ENCODE measurements at places on chromosomes 3 and 15. TPM values are rescaled to one million over a fixed set of nuclear protein-coding genes. Genes with fewer than 3 reads are reported as not detected.

- H3K4me3 ChIP-seq, result no peak overlapping the region
- no peaks in the 10 kb centered on the region for H3K27me3 ChIP-seq
- H3K27ac ChIP-seq, result no peak overlapping the region
Measured at GRCh38 chr3:64318668-64319271, 93.5 kb upstream of the PRICKLE2 start.

GRCh38 chr3:67416703-67417102, 237.7 kb downstream of the SUCLG2 start:
- no peaks in the 10 kb centered on the region for H3K4me1 ChIP-seq
- peaks cover 17% of the 10 kb centered on the region for H3K36me3 ChIP-seq
- no peaks in the 10 kb centered on the region for H3K27me3 ChIP-seq
- H3K4me3 ChIP-seq, result no peak overlapping the region
- no peak overlapping the region for H3K27ac ChIP-seq
- no peak for DNase-seq

DNA sequence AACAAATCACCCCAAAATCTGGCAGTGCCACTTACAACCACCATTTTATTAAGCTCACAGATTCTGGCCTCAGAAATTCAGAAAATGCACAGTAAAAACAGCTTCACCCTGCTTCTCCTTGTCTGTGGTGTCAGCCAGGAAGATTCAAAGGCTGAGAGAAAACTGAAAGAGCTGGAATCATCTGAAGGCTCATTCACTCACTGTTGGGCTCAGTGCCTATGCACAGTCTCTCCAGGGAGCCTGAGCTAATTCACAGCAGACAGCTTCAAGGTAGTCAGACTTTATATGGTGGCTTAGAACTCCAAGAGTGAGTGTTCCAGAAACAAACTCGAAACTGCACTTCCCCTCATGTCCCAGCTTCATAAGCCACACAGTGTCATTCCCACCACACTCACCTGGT, 16.5 kb upstream of the PLOD2 start:
- no peaks in the 10 kb centered on the region for H3K4me1 ChIP-seq
- no peak overlapping the region for H3K4me3 ChIP-seq
- H3K27ac ChIP-seq, result no peak overlapping the region
- no peak for DNase-seq
- H3K27me3 ChIP-seq, result no peaks in the 10 kb centered on the region
- H3K36me3 ChIP-seq, result no peaks in the 10 kb centered on the region

- no peaks in the 10 kb centered on the region for H3K4me1 ChIP-seq
- H3K4me3 ChIP-seq, result no peak overlapping the region
- H3K36me3 ChIP-seq, result no peaks in the 10 kb centered on the region
- no peak overlapping the region for H3K27ac ChIP-seq
- no peak for DNase-seq
Measured at GRCh38 chr3:8847317-8847716, 77.9 kb upstream of the OXTR start.

- H3K27ac ChIP-seq, result no peak overlapping the region
- H3K4me3 ChIP-seq, result no peak overlapping the region
- no peaks in the 10 kb centered on the region for H3K27me3 ChIP-seq
- no peaks in the 10 kb centered on the region for H3K4me1 ChIP-seq
- no peak for DNase-seq
Measured at GRCh38 chr3:78988324-78988723, 779.5 kb downstream of the ROBO1 start.

GRCh38 chr3:1883534-1883933, 215.1 kb upstream of the CNTN4 start:
- no peaks in the 10 kb centered on the region for H3K27me3 ChIP-seq
- no peaks in the 10 kb centered on the region for H3K36me3 ChIP-seq
- H3K27ac ChIP-seq, result no peak overlapping the region
- no peak for DNase-seq
- no peaks in the 10 kb centered on the region for H3K4me1 ChIP-seq
- no peak overlapping the region for H3K4me3 ChIP-seq

The PLA2G4F gene
- not detected for total RNA-seq

- no peaks in the 10 kb centered on the region for H3K36me3 ChIP-seq
- H3K27ac ChIP-seq, result no peak overlapping the region
- H3K4me1 ChIP-seq, result no peaks in the 10 kb centered on the region
- DNase-seq, result no peak
Measured at GRCh38 chr3:126678693-126679317, 23.9 kb upstream of the TXNRD3 start.

The SLC22A13 gene
- total RNA-seq, result 0.53 TPM

DNA sequence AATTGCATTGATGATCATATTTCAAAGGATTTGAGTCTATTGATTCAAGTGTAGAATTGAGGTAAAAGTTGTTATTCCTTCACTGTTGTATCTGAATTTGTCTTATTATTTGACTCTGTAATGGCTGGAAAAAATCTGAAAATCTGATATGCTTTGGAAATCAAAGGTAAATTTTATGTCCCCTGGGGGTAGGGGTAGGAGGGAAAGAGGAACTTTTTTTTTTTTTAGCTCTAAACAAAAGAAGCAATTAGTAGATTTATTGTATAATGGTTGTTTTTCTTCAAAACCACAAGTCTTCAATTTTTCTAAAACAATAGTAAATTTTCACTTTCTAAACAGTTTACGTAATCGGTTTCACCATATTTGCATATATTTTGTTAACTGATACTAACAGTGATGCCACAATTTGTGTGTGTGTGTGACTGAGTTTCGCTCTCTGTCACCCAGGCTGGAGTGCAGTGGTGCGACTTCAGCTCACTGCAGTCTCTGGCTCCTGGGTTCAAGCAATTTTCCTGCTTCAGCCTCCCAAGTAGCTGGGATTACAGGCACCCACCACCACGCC, 91.7 kb upstream of the GOLGA6L4 start:
- H3K4me1 ChIP-seq, result no peaks in the 10 kb centered on the region
- no peak overlapping the region for H3K4me3 ChIP-seq
- H3K27me3 ChIP-seq, result no peaks in the 10 kb centered on the region
- no peak overlapping the region for H3K27ac ChIP-seq
- no peaks in the 10 kb centered on the region for H3K36me3 ChIP-seq

DNA sequence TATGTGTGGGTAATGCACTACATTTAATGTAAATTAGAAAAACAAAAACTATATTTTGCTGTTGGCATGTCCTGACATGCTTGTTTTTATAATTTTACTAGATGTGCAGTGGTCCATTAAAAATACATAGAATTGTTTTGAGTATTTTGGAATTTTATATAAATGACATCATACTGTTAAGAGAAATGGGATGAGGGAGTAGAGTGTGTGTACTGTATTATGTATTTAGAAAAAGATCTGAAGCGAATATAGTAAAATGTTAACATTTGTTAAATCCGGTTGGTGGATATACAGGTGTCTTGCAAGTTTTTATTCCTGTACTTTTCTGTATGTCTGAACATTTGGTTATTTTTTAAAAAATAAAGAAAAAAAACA, 288.4 kb upstream of the SATB1 start:
- DNase-seq, result no peak
- H3K4me1 ChIP-seq, result peaks cover 48% of the 10 kb centered on the region
- H3K36me3 ChIP-seq, result no peaks in the 10 kb centered on the region
- no peaks in the 10 kb centered on the region for H3K27me3 ChIP-seq

DNA sequence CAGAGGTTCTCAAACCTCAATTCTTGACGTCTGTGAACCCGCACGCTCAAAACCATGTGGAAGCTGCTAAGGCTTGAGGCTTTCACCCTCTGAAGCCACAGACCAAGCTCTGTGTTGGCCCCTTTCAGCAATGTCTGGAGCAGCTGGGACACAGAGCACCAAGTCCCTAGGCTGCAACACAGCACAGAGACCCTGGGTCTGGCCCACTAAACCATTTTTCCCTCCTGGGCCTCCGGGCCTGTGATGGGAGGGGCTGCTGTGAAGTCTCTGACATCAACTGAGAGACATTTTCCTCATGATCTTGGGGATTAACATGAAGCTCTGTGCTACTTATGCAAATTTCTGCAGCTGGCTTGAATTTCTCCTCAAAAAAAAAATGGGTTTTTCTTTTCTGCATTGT, 21.3 kb upstream of the NEDD4 start:
- no peaks in the 10 kb centered on the region for H3K27me3 ChIP-seq
- no peak overlapping the region for H3K27ac ChIP-seq
- no peak for DNase-seq
- H3K36me3 ChIP-seq, result no peaks in the 10 kb centered on the region
- H3K4me1 ChIP-seq, result no peaks in the 10 kb centered on the region

DNA sequence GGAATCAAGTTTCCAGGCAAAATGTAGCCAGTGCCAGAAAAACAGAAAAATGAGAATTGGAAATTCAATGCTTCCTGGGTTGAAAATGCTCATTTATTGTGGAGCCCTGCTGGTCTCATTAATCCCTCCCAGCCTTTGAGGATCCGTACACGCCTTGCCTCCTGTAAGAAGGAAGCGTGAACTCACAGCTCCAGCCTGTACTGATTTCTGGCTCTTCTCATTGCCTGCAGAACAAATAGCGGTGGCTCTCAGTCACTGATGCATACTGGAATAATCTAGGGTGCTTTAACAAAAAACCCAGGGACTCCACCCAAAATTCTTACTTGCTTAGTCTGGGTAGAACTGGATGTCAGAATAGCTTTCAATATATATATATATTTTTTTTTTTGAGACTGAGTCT, 29.3 kb upstream of the SLC24A5 start:
- no peak for DNase-seq
- H3K36me3 ChIP-seq, result no peaks in the 10 kb centered on the region
- no peak overlapping the region for H3K27ac ChIP-seq
- no peaks in the 10 kb centered on the region for H3K27me3 ChIP-seq

DNA sequence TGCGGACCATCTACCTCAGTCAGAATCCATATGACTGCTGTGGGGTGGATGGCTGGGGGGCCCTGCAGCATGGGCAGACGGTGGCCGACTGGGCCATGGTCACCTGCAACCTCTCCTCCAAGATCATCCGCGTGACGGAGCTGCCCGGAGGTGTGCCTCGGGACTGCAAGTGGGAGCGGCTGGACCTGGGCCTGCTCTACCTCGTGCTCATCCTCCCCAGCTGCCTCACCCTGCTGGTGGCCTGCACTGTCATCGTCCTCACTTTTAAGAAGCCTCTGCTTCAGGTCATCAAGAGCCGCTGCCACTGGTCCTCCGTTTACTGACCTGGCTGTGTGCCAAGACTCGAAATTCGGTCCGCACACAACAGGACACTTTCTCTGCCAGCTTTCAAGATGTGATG, 21.9 kb downstream of the NRROS start:
- no peaks in the 10 kb centered on the region for H3K27me3 ChIP-seq
- peaks cover 44% of the 10 kb centered on the region for H3K36me3 ChIP-seq
- H3K4me1 ChIP-seq, result no peaks in the 10 kb centered on the region
- no peak for DNase-seq
- no peak overlapping the region for H3K4me3 ChIP-seq

DNA sequence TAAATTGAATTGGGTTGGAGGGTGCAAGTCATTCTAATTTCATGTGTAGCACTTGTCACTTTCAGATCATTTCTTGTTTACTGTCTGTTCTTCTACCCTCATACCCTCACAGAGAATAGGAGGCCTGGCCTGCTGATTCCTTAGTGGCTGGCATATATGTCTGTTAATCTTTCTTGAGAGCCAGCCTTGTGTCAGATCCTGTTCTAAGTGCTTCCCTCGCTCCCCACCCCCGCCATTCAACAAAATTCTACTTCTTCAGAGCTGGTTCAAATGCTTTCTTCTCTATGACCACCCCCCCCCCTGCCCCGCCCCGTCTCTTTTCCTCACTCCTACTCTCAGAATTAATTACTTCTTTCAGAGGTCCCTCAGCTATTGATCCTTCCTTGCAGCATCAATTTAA, 1.5 kb upstream of the U2SURP start:
- H3K4me1 ChIP-seq, result peaks cover 17% of the 10 kb centered on the region
- no peak overlapping the region for H3K27ac ChIP-seq
- no peaks in the 10 kb centered on the region for H3K36me3 ChIP-seq
- no peak for DNase-seq
- no peaks in the 10 kb centered on the region for H3K27me3 ChIP-seq
- no peak overlapping the region for H3K4me3 ChIP-seq

DNA sequence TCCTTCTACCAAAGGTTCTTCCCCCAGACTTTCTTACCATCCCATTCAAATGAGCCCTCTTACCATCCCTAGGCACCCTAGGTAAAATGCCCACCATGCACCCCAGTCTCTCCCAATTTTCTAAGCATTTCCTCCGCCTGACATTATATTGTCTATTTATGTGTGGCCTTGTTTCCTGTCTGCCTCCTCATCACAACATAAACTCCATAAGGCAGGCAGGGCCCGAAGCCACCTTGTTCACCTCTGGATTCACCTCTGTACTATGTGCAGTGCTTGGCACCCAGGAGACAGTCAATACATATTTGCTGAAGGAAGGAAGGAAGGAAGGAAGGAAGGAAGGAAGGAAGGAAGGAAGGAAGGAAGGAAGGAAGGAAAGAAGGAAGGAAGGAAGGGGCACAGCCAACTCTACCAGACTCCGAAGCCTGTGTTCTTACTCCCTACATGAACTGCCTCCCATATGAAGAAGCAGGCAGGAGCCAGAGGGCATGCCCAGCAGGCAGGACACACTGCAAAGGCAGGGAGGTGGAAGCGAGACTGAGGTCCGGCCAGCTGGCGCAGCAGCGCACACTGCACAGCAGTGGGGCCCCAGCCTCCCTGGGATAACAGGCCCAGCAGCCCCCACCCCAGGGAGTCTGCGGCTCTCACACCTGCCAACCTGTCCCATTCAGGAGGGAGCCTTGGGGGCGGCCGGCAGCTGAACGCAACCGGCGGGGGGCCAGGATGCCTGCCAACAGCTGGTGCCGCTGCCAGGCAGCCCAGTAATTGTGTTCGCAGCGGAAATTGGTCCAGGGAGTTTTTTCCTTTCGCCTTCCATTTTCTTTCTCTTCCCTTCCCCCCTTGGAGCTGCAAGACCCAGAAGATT, 106.0 kb upstream of the LINGO1 start:
- no peaks in the 10 kb centered on the region for H3K4me1 ChIP-seq
- no peaks in the 10 kb centered on the region for H3K27me3 ChIP-seq

GRCh38 chr15:77219841-77220240, 148.9 kb upstream of the TSPAN3 start:
- no peak overlapping the region for H3K27ac ChIP-seq
- H3K27me3 ChIP-seq, result no peaks in the 10 kb centered on the region
- H3K4me3 ChIP-seq, result no peak overlapping the region
- H3K36me3 ChIP-seq, result no peaks in the 10 kb centered on the region
- no peak for DNase-seq

The TRH gene
- total RNA-seq, result not detected

DNA sequence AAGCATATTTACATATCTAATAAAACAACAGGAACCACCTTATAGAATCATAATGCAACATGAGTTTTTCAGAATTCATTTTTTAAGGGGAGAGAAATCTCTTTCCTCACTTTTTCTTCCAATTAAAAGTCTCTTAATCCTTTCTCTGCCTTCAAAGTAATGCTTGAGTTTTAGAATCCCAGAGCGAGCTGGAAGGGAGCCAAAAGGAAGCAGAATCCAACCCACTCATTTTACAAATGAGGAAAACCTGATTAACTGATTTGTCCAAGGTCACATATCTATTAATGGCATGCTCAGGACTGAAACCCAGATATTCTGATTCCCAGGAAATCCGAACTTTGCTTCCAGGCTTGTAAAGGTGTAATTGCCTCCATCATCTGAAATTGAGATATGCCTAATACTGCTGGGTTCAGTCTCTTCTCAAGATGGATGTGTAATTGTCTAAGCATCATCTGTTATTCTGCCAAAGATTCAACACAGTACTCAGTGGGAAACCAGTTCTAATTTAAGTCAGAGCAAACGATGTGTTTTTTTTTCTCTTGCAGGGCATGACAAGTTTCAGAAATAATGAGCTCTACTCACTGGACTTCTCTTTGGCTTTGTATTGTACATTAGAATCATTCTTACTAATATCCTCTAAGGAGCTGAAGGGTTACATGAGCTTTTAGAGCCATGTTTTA, 481.4 kb upstream of the CFAP20DC start:
- H3K36me3 ChIP-seq, result no peaks in the 10 kb centered on the region

GRCh38 chr3:42430781-42431532, 20.5 kb upstream of the LYZL4 start:
- H3K36me3 ChIP-seq, result no peaks in the 10 kb centered on the region
- no peak overlapping the region for H3K4me3 ChIP-seq
- no peaks in the 10 kb centered on the region for H3K4me1 ChIP-seq
- DNase-seq, result no peak
- no peak overlapping the region for H3K27ac ChIP-seq
